Liver (tissue), 10 donors: ENCODE measurements at places on chromosomes 16 and 17.
A peak's percentile ranks its signal among the peaks of the same experiment; 100 is the strongest.

DNA sequence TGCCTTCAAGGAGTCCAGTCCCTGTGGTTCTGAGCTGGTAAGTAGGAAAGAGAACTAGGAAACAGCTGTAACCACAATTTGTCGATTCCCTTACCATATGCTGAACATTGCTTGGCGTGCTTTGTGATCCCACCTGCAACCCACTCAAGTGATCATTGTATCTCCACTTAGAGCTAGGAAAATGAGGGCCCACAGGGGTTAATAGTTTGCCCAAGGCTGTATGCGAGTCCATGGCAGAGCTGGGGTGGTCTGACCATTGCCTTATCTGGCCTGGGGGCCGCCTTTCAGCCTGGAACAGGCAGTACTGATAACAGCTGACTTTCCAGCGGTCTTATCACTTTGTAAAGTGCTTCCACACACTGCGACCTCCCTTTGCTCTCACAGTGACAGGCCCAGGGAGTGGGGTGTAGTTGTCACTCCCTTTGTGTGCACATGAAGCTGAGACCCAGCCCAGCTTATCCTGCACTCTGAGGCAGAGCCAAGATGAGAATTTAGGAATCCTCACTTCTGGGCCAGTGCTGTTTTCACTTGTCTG, 9.8 kb downstream of the MYL4 start:
- peak; percentile 76 for DNase-seq

GRCh38 chr17:8022360-8023003, 16.4 kb upstream of the ALOX15B start:
- no peak for DNase-seq

- DNase-seq = no peak
Measured at GRCh38 chr16:54847609-54848008, 83.1 kb upstream of the IRX5 start.

GRCh38 chr16:61814726-61815347, 221.4 kb downstream of the CDH8 start:
- DNase-seq = no peak

- DNase-seq = no peak
Measured at GRCh38 chr17:80951121-80952090, 40.2 kb upstream of the CHMP6 start.

GRCh38 chr16:1173788-1174451, 21.0 kb downstream of the CACNA1H start:
- no peak for DNase-seq

- DNase-seq = no peak
Measured at GRCh38 chr16:62638324-62638911, 602.2 kb upstream of the CDH8 start.

DNA sequence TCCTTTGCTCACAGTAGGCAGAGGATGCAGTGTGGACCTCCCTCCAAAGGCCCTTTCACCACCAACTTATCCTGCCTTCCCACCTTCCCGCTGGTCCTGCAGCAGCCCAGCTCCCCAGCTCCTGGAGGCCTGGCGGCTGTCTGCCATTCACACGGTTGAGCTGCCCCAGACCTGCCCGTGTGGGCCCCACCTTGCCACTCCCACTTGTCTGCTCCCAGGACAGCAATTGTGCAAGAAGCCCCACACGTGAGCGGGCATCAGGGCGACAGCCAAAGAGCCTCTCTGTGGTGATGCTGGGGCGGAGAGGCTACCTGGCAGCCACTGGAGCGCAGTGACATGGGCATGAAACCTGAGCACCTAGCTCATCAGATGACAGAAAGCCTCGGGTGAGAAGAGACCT, 248.6 kb upstream of the MAF start:
- no peak for DNase-seq

DNA sequence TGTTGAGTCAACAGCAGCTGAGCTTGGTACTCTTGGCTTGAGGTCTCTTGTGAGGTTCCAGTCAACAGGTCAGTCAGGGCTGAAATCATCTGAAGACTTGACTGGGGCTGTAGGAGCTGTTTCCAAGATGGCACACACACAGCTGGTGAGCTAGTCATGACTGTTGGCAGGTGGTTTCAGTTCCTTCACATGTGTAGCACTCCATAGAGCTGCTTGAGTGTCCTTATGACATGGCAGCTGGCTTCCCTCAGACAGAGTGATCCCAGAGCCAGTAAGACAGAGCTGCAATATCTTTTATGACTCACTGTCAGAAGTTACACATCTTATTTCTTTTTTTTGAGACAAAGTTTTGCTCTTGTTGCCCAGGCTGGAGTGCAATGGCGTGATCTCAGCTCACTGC, 19.5 kb upstream of the GAS7 start:
- no peak for DNase-seq

- DNase-seq = no peak
Measured at GRCh38 chr16:67675999-67676398, 9.4 kb downstream of the C16orf86 start.

GRCh38 chr16:88821168-88821850, 9.6 kb upstream of the APRT start:
- no peak for DNase-seq

GRCh38 chr16:71807905-71808592, 585 bp downstream of the AP1G1 start:
- DNase-seq = peak; percentile 77

DNA sequence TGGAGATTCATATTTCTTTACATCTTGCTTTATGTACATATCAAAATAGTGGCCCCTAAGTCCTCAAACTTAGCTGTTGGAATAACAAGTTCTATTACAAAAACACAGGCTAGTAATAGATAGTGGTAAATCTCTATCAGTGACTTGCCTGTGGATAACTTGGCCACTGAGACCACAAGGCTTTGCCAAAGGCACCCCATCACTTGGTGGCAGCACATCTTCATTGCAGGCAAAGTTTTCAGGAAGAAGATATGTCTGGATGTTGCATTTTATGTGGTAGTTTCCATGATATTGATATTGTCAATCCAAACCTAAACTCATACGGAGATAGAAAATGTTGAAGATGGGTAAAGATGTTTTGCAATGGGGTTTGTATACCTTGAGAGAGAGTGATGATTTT, 58.5 kb downstream of the KNOP1 start:
- DNase-seq = no peak

- DNase-seq = no peak
Measured at GRCh38 chr17:8577868-8578267, 52.7 kb downstream of the MYH10 start.

DNA sequence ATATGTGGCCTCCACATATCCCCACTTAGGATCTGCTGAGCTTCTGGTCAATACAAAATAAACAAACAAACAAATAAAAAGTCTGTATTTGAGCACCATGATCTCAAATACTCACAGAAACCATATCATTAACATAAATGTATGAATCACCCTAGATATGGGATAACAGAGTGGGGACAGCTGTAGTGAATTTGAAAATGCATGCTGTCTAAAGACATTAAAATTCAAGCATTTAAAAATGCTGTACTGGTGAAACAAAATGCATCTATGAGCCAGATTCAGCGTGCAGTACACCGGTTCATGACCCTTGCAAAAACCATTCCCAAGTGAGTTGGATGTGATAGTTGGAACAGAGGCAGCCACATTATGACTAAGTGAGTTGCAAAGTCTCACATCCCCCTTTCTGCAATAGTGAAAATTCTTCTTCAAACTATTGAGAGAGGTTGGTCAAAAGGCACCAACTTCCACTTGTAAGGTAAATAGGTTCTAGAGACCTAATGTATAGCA, 12.3 kb downstream of the GRIN2A start:
- DNase-seq = no peak

- DNase-seq = no peak
Measured at GRCh38 chr17:1919201-1919600, 89.4 kb downstream of the RPA1 start.

DNA sequence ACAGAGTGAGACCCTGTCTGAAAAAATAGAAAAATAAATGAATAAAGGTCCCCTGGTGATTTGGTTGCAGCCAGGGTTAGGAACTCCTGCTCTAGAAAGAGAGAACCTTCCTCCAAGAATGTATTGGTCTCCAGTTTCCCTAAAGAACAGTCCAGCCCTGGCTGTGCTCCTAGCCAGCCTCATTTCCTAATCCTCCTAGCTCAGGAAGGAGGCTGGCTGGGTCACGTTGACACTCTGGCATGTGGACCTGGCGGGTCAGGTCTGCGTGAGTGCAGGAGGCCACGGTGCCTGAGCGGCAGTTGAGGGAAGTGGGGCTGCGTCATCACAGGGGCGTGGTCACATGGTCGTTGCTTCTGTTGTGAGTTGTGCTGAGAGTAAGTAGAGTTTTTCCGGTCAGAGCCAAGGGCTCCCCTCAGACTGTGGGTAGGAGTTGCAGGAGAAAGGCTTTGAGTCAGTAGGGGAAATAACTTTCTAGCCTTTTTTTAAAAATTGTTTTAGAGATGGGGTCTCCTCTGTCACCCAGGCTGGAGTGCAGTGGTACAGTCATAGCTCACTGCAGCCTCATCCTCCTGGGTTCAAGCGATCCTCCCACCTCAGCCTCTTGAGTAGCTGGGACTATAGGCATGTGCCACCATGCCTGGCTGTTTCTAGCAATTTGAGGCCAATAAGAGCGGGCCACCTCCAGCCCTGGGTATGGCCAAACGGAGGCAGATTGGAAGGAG, 194.0 kb upstream of the CIBAR2 start:
- peak; percentile 80 for DNase-seq

GRCh38 chr16:2392025-2392424, 37.2 kb upstream of the CCNF start:
- no peak for DNase-seq

DNA sequence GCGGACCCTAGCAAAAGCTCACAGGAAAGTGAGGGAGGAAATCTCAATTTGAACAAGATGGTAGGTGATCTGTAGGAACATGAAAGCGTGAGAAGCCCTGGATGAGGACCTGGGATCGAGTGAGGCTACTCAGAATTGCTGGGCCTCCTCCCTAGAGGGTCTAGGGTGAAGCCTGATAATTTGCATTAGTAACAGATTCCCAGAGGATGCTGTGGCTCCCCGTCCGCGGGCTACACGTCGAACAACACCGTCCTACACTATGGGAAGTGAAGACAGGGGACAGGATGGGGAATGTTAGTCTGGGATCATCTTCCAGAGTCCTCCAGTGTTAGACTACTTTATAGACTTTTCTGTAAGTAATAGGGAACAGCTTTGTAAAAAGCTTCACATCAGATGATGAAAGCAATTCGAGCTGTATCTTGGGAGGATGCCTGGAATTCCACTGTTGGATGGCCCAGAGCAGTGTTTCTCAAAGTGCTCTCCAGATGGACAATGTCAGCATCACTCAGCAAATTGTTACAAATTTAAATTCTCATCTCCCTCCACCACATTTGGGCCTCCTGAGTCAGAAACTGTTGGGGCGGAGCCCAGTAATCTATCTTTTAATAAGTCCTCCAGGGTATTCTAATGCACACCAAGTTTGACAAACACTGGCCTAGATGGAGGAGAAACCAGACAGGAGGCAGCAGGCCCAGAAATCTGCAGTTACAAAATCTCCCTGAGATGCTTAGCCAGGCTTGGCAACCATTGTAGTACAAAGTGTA, 6.5 kb downstream of the FNDC8 start:
- DNase-seq = no peak

GRCh38 chr16:20042848-20043247, 30.8 kb downstream of the GPR139 start:
- DNase-seq = no peak

- DNase-seq = no peak
Measured at GRCh38 chr16:84045001-84045817, 2.6 kb upstream of the SLC38A8 start.

GRCh38 chr16:47777220-47777619, 316.1 kb downstream of the PHKB start:
- DNase-seq = no peak

DNA sequence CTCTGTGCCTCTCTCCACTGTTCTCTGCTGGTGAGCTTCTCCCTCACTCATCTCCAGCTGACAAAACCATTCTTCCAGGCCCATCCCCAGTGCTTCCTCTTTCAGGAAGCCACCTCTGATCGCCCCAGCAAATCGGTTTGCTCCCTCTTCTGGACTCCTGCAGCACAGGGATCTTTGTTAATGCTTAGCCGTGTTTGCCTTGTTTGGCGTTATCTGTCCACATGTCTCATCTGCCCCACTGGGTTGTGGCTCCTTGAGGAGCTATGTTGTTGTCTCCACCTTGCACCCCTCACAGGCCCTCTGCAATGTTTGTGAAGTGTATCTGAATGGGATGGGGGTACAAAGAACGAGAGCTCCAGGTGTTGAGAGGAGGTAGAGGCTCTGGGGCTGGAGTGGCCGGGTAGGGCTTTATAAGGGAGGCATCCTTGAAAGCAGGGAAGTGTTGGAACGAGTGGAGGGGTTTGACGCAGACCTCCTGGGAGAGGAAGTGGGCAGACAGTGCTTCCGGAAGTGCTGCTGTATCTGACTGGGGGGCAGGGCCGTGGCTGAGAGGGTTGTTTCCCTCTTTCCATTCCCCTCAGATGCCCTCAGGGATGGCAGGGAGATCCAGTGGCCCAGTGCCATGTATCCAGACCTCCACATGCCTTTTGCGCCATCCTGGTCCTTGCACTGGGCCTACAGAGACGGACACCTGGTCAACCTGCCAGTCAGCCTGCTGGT, 27.8 kb downstream of the CASKIN2 start:
- no peak for DNase-seq

GRCh38 chr16:51231702-51232101, 80.6 kb upstream of the SALL1 start:
- no peak for DNase-seq

DNA sequence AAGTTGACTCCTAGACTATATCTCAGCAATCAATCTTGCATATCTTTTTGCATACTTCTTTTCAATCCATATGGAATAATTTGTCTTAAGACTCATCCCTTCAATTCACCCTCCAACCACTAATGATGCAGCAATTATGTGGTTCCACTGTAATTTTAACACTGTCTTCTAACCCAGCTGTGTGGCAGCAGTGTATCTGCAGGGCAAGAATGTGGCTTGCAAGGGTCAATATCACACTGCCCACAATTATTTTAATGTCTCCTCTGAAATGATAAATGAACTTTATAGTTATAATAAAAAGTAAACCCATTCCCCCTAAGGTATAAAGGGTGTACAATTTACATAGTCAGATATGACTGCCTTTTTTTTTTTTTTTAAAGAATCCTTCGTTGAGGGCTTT, 48.6 kb downstream of the FTO start:
- no peak for DNase-seq

DNA sequence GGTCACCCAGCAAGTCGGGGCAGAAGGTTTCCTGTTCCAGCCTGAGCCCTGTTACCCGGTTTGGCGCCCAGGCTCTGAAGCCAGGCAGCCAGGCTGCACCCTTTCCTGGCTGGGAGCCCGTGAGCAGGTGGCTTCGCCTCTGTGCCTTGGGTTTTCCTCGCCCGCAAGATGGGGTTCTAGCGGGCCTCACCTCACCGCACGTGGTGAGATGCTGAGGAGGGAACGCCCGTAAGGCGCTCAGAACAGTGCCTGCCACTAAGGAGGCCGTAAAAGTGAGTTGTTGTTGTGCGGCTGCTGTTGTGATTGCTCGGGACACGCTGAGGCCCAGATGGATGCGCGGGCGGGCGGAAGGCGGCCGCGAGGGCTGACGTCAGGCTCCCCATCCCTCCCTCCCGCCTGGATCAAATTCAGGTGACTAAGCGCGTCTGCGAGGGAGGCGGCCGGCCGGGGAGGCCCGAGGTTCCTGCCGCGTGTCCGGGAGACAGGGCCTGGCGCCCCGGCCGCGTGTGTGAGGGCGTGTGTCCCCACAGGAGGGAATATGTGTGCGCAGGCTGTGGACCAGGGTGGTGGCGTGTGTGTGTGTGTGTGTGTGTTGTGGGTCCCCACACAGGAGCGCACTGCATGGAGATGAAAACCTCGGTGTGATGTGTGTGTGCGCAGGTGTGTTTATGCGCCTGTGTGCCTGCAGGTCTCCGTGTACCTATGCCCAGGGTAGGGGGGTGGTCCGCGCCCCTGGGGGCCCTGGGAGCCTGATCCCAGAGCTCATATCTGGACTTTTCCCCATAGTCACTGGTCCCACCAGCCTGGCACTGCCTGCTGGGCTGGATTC, 4.3 kb downstream of the CAMKK1 start:
- DNase-seq = no peak
